ENCODE measurements at places on chromosomes 4 and X. TPM values are rescaled to one million over a fixed set of nuclear protein-coding genes. Genes with fewer than 3 reads are reported as not detected.

DNA sequence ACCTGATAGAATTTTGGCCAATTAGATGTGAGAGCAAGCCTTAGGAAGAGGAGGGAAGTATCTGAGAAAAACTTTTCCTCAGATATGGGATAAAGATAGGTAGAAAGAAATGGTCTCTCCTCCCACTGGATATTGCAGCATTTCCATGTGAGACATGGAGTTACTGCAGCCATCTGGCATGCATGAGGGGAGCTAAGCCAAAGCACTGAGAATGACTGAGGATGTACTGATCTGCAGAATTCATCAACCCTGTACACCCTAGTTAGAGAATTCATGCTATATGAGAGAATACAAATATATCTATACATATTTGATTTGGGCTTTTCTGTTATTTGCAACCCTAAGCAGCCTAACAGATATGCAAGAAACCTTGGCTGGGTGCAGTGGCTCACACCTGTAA lies 52.5 kb upstream of the RPL34 start:
- H3K4me3 ChIP-seq, result no peak overlapping the region
- no peaks in the 10 kb centered on the region for H3K27me3 ChIP-seq
- no peak for DNase-seq
- H3K27ac ChIP-seq, result no peak overlapping the region
- peaks cover 4% of the 10 kb centered on the region for H3K4me1 ChIP-seq
- no peaks in the 10 kb centered on the region for H3K36me3 ChIP-seq

- H3K4me3 ChIP-seq, result no peak within 1 kb of the TSS
- DNase-seq, result no peak
- H3K27me3 ChIP-seq, result no peaks in the 10 kb centered on the region
- H3K36me3 ChIP-seq, result no peaks in the 10 kb centered on the region
- no peak within 1 kb of the TSS for H3K27ac ChIP-seq
- H3K4me1 ChIP-seq, result no peaks in the 10 kb centered on the region
Observed at GRCh38 chrX:100969408-100969807, at the start of gene ARL13A. Gene ARL13A (plus strand): TSS chrX:100969708. CDS start chrX:100973690, 3,982 bp downstream.

DNA sequence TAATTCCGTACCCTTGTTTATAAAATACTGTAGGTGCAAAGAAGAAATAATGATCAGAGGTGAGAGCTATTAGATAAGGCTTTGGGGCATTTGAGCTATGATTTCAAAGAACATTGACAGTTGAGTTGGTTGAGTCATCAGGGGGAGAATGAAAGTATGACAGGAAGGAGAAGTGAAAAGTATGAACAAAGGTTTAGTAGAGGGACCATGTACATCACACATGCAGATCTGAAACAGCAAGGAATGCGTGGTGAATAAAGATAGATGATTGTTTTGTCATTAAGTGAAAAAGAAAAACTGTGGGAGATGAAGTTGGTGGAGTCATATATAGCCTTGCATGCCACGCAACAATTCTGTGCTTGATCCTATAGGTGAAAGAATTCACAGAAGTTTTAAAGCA lies 163.1 kb downstream of the ARAP2 start:
- no peak overlapping the region for H3K27ac ChIP-seq
- DNase-seq, result no peak
- H3K36me3 ChIP-seq, result peaks cover 50% of the 10 kb centered on the region
- no peak overlapping the region for H3K4me3 ChIP-seq
- H3K27me3 ChIP-seq, result no peaks in the 10 kb centered on the region
- no peaks in the 10 kb centered on the region for H3K4me1 ChIP-seq

GRCh38 chr4:111602848-111603247 lies 542.4 kb upstream of the FAM241A start:
- H3K4me1 ChIP-seq, result no peaks in the 10 kb centered on the region
- no peaks in the 10 kb centered on the region for H3K27me3 ChIP-seq
- no peak for DNase-seq
- H3K36me3 ChIP-seq, result no peaks in the 10 kb centered on the region
- H3K4me3 ChIP-seq, result no peak overlapping the region
- no peak overlapping the region for H3K27ac ChIP-seq

DNA sequence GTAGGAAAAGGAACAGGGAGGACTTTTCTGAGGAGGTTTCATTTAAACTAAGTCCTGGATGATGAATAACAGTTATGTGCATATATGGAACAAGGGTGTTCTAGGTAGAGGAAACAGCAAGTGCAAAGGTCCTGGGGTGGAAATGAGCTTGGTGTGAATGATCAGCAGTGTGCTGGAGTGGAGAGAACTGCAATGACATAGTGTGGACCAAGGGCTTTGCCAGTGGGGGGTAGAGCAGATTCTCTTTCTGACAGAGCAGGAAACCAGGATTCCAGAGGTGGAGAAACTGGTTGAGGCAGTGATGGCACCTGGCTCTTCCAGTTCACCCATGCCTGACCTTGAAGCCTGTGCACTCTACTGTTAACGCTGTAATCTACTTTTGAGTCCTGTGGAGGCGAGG lies 1.7 kb downstream of the PPP1R3F start:
- H3K36me3 ChIP-seq, result no peaks in the 10 kb centered on the region
- H3K27me3 ChIP-seq, result no peaks in the 10 kb centered on the region
- no peak for DNase-seq

GRCh38 chr4:186104890-186105646 lies 564 bp downstream of the FAM149A start:
- H3K27ac ChIP-seq, result peak overlapping the region; percentile 73
- peak; percentile 56 for DNase-seq
- no peaks in the 10 kb centered on the region for H3K36me3 ChIP-seq
- peaks cover 11% of the 10 kb centered on the region for H3K4me1 ChIP-seq
- peaks cover 16% of the 10 kb centered on the region for H3K27me3 ChIP-seq

- no peaks in the 10 kb centered on the region for H3K4me1 ChIP-seq
- no peaks in the 10 kb centered on the region for H3K27me3 ChIP-seq
- H3K27ac ChIP-seq, result no peak overlapping the region
- no peaks in the 10 kb centered on the region for H3K36me3 ChIP-seq
- no peak overlapping the region for H3K4me3 ChIP-seq
Observed at GRCh38 chrX:41293269-41293668, 40.7 kb upstream of the DDX3X start.

GRCh38 chr4:82382751-82383150 lies 9.0 kb upstream of the HNRNPD start:
- H3K4me1 ChIP-seq, result no peaks in the 10 kb centered on the region
- DNase-seq, result no peak
- H3K27ac ChIP-seq, result no peak overlapping the region
- no peaks in the 10 kb centered on the region for H3K36me3 ChIP-seq

GRCh38 chr4:174435974-174436373 lies 86.3 kb downstream of the HPGD start:
- no peak overlapping the region for H3K27ac ChIP-seq
- no peak for DNase-seq

DNA sequence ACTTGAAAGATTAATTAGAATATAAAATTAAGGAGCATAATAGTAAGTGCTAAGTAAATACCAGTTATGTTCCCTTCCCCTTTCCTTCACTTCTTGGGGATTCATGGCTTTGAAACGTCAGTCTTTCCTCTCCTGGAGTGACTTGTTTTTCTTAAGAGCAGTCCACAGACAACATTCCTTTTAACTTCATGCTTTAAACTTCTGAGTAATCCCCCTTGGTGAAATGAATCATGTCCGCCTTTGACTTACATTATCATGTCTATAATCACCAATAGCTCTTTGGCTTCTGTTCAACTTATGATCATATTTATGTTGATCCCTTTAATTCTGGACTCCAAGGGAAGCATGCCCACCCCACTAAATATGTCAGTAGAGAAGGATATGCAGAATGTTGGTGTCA lies 1012.1 kb upstream of the SLIT2 start:
- no peak overlapping the region for H3K27ac ChIP-seq
- H3K4me3 ChIP-seq, result no peak overlapping the region
- H3K27me3 ChIP-seq, result no peaks in the 10 kb centered on the region
- no peak for DNase-seq

- no peaks in the 10 kb centered on the region for H3K27me3 ChIP-seq
- H3K27ac ChIP-seq, result no peak overlapping the region
- H3K4me1 ChIP-seq, result peaks cover 8% of the 10 kb centered on the region
- DNase-seq, result no peak
Observed at GRCh38 chrX:15676886-15677285, 12.3 kb upstream of the CLTRN start.

GRCh38 chr4:183342541-183343533 lies 20.6 kb upstream of the CLDN24 start:
- H3K36me3 ChIP-seq, result no peaks in the 10 kb centered on the region
- H3K27ac ChIP-seq, result no peak overlapping the region
- H3K4me3 ChIP-seq, result no peak overlapping the region
- H3K27me3 ChIP-seq, result peaks cover 11% of the 10 kb centered on the region

DNA sequence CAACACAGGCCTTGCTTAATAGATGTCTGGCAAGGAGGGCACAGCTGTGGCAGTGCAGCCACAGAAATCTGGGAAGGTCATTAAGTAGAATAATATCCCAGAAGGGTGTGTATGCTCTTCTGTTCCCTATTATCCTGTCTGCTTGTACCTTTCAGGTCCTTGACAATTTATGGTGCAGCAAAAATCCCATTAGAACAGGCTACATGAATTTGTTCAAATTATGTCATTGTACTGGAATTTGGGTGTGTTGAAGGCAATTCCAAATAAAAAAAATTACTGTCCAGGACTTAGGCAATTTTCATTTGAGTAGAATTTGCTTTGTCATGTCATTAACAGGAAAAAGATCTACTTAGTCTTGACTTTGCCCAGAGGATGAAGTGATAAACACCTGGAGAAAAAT lies 192.1 kb downstream of the IDS start:
- no peak overlapping the region for H3K4me3 ChIP-seq
- H3K27me3 ChIP-seq, result no peaks in the 10 kb centered on the region
- no peak overlapping the region for H3K27ac ChIP-seq
- no peaks in the 10 kb centered on the region for H3K36me3 ChIP-seq

DNA sequence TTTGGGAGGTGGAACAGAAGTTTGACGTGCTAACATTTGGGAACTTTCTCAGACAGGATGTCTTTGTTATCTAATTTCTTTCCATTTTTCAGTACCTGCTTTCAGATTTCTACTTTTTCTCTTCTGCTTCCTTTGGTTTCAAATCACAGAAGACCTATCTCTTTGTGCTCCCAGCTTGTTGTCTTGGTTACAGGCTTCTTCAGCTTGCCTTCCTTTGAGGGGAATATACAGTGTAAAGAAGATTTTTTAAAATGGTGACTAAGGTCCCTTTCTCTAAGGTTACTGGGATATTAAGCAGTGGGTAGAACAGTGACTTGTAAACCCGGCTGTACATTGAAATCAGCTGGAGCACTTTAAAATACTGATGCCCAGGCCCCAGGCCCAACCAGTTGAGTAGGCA lies 48.0 kb downstream of the TMEM164 start:
- H3K27ac ChIP-seq, result no peak overlapping the region
- H3K36me3 ChIP-seq, result no peaks in the 10 kb centered on the region
- H3K4me1 ChIP-seq, result no peaks in the 10 kb centered on the region
- DNase-seq, result no peak
- no peaks in the 10 kb centered on the region for H3K27me3 ChIP-seq

DNA sequence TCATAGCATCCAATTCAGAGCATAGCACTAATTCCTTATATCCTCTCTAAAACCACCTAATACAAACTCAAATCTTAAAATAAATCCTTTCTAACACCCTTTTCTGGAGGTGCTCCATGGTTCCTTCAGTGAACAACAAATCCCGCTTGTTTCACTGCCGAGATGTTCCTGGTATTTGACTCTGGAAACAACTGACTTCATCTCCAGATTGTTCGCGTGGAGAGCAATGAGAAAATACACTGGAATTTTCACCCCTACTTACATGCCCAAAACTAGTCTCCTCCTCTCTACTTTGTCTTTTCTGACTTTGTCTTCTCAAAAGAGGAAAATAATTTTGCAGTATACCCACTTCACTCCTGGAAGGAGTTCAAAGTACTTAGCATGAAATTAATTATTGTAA lies 129.0 kb downstream of the PLS3 start:
- H3K4me3 ChIP-seq, result no peak overlapping the region
- no peaks in the 10 kb centered on the region for H3K36me3 ChIP-seq
- H3K4me1 ChIP-seq, result no peaks in the 10 kb centered on the region
- no peak overlapping the region for H3K27ac ChIP-seq
- DNase-seq, result no peak
- no peaks in the 10 kb centered on the region for H3K27me3 ChIP-seq

DNA sequence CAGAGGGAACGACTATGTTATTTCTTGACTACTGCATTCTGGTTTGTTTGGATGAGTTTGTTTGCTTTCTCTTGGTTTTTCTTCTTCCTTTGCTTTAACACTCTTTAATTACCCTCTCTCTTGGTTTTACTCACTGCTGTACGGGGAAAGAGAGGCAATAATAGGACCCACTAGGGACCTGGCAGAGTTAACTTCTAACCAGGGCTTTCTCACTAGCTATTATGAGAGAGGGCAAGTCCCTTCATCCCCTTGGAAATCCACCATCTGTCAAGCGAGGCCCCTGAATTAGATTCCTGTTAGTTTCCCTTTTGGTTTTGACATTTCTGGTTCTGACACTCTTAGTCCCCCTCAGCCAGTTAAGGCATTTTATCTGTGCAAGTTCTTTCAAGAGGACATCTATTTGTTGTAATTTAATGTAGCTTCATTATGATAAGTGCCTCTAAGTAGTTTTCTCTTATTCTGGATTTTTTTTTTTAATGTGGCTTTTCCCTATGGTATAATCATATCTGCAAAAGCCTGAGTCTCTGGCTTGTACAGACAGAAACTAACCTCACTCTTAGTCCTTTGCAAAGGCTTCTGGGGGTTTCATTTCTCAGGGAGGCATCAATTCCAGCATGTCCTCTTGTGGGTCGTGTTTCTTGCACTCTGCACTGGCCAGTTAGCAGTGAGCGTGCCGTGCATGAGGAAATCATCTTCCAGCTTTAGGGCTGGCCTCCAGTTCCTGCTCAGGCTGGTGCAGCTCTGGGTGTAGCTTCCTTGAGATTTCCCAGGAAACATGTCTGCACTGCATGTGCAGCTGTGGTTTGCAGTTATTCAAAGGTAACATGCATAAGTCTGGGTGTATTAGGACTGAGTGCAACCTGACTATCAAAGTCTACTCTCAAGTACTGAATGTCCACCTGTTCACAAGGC lies 221.3 kb downstream of the STIM2 start:
- peaks cover 14% of the 10 kb centered on the region for H3K27me3 ChIP-seq
- DNase-seq, result no peak
- no peak overlapping the region for H3K4me3 ChIP-seq
- H3K36me3 ChIP-seq, result no peaks in the 10 kb centered on the region

Gene KLHL4
- total RNA-seq, result 1.6 TPM

Gene TMEM165
- total RNA-seq, result 140 TPM

Gene RIPPLY1
- total RNA-seq, result not detected

Gene NPY5R
- total RNA-seq, result not detected

Gene GLRA2
- total RNA-seq, result not detected

Gene ACOX3
- total RNA-seq, result 30.4 TPM

Gene SLC6A8
- 7.1 TPM for total RNA-seq

Gene OGT
- 149 TPM for total RNA-seq

Gene UBA6
- total RNA-seq, result 54.4 TPM

Gene PQBP1
- total RNA-seq, result 55.0 TPM

Gene PCYT1B
- total RNA-seq, result 1.2 TPM

Gene MXRA5
- total RNA-seq, result 7.0 TPM
